NCI-H446 (cell line): ENCODE measurements at places on chromosomes 13 and 19.

- no peak for DNase-seq
Observed at GRCh38 chr13:33310245-33311038, 24.9 kb upstream of the STARD13 start.

- no peak for DNase-seq
Observed at GRCh38 chr19:45558399-45558878, 26.2 kb downstream of the OPA3 start.

DNA sequence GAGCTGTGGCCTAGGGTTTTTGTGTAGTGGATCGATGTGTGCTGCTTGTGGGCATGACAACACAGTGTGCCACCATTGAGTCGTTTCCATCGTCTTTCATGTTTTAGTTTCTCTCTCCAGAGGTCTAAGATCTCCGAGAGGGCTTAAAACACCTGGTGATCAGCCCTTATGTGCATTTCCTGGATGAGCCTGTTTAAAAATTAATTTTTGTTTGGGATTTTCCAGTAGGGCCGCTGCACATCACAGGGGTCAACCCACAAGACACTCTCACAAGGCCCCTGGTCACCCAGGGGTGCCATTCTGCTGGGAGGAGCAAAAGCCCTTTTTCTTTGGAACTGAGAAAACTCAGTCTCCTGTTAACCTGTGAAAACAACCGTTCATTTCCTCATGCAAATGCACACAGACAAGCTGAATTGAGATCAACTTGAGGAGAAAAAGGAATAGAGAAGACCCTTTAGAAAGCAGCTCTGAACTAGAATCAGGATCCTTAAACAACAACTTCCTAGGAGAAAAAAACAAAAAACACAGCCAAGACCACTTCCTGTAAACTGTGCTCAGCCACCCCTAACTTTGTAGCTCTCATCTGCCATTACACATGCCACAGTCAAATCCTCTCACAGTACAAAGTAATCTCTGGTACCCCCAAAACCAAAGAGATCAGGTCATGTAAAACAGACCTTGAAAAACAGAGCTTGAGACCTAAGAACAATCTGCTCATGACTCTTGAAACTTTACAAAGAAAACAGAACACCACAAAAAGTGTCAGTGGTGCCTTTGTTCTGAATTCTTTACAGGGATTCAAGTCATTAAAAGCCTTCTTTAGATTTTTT, 8.3 kb upstream of the MTRF1 start:
- DNase-seq: no peak

GRCh38 chr13:92768602-92769001, 458.0 kb upstream of the GPC6 start:
- DNase-seq: no peak

DNA sequence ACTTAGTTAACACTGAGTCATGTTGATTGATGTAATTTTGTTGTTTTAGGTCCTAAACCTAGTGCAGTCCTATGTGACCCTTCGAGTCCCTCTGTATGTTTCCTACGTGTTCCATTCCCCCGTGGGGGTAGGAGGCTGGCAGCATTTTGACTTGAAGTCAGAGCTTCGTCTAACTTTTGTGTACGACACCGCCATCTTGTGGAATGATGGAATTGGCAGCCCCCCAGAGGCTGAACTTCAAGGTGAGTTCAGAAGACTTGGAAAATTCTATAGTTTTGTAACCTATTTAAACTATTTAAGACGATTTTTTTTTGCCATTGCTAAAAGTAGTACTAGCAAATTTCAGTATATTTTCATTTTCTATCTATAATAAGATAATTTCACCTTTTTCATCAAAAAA, 117.9 kb downstream of the STOML3 start:
- DNase-seq: peak; percentile 59

GRCh38 chr19:42695811-42696503, 44.3 kb downstream of the PSG3 start:
- no peak for DNase-seq
